NAMALWA (cell line): ENCODE measurements at places on chromosomes 6 and 20.

DNA sequence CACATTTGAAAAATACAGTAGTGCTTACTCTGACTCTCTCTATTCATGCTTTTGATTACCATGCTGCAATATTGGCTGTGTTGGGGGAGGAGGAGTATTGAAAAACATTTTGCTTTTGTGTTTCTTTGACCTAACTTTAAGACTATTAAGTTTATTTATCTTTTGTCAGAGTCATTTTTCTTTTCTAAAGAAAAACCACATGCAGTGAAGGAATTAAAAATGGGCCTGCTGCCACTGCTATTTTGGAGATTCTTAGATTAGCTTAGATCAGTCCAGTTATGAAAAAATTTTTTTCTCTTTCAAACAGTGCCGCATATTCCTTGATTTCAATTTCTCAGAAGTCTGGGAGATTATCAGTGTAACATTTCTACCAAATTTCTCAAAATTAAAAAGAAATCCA lies 36.1 kb downstream of the BCKDHB start:
- DNase-seq = no peak

GRCh38 chr6:79413562-79414002 lies 123.6 kb downstream of the LCA5 start:
- DNase-seq = no peak

DNA sequence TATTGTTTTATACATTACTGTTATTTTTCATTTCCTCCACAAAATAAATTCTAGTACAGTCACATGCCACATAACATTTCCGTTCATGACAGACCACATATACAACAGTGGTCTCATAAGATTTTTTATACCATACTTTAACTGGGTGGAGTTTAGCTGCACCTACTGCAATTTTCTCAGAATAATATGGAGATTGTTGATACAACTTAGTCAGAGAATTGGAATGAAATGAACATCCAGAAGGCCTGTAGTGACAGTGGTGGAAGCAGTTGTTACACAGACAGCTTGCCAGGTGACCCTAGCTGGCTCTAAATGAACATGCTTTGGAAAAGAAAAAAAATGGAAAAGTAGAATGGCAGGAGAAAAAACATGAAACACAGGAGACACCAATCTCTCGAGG lies 183.2 kb upstream of the TCF21 start:
- no peak for DNase-seq

- DNase-seq = peak; percentile 44
These were observed 74.6 kb downstream of the SAMD3 start for GRCh38 chr6:130148181-130148580.

- peak; percentile 72 for DNase-seq
These were observed 59.8 kb downstream of the IGF2R start for GRCh38 chr6:160028487-160029275.

DNA sequence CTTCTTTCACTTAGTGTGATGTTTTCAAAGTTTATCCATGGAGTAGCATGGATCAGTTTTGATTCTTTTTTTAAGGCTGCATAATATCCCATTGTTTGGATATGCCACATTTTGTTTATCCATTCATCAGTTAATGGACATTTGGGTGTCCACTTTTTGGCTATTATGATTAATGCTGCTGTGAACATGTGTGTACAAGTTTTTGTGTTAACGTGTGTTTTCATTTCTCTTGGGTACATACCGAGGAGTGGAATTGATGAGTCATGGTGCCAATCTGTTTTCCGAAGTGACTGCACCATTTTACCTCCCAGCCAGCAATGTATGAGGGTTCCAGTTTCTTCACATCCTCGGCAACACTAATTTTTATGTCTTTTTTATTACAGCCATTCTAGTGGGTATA lies 78.4 kb upstream of the CCDC28A start:
- DNase-seq = no peak

GRCh38 chr6:71544906-71545305 lies 256.3 kb downstream of the OGFRL1 start:
- no peak for DNase-seq

GRCh38 chr6:23003671-23004467 lies 434.5 kb downstream of the HDGFL1 start:
- no peak for DNase-seq

DNA sequence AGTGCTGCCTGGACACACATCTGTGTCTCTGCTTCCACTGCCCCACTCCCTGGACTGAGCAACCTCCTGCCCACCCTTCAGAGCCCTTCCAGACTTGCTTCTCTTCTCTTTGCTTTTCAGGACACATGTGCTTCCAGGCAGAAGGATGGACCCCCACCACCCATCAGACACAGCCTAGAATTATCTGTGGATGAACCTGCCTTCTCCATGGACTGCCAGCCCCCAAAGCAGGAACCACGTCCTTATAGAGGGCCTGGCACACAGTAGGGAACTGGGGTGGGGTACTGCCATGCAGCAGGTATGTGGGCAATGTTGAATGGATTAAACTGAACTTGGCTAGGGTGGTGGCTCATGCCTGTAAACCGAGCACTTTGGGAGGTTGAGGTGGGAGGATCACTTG lies 3.6 kb downstream of the KIAA1755 start:
- DNase-seq = no peak

GRCh38 chr20:59992526-59993084 lies 34.4 kb downstream of the CDH26 start:
- DNase-seq = peak; percentile 3

GRCh38 chr20:32069711-32070110 lies 17.7 kb downstream of the HCK start:
- no peak for DNase-seq

DNA sequence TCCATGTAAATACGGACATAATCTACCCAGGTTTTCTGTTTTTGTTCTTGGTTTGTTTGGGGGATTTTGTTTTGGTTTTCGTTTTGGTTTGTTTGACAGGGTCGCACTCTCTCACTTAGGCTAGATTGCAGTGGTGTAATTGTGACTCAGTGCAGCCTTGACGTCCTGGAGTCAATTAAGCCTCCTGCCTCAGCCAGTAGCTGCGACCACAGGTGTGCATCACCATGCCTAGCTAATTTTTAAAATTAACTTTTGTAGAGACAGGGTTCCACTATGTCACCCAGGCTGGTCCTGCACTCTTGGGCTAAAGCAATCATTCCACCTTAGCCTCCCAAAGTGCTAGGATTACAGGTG lies 37.8 kb upstream of the EYA4 start:
- no peak for DNase-seq

GRCh38 chr6:20279608-20280287 lies 67.5 kb upstream of the MBOAT1 start:
- DNase-seq = no peak

DNA sequence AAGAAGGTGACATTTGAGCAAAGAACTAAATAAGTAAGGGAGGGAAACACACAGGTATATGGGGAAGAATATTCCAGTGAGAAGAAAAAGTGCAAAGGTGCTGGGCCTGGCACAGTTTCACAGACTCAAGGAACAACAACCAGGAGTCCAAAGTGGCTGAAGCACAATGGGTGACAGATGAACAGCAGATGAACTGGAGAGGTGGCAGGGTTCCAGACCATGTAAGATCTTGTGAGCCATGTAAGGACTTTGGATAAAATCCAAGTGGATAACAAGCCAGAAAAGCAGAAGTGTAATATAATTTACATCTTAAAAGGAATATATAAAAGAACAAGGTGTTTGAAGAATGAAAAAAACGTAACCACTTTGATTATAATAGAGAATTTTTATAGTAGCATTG lies 87.9 kb downstream of the MMS22L start:
- DNase-seq = no peak

DNA sequence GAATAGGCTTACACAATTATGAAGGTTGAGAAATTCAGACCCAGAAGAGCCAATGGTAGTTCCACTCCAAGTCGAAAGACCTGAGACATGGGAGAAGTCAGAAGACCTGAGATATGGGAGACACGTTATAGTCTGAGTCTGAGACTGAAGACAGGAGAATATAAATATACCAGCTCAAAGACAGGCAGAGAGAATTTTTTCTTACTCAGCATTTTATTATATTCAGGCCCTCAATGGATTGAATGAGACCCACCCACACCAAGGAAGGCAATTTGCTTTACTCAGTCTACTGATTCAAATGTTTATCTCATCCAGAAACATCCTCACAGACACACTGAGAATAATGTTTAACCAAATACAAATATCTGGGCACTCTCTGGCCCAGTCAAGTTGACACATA lies 693.5 kb downstream of the HDGFL1 start:
- no peak for DNase-seq

GRCh38 chr6:16476861-16477260 lies 238.5 kb downstream of the GMPR start:
- peak; percentile 37 for DNase-seq

- DNase-seq = no peak
These were observed 10.5 kb upstream of the SRXN1 start for GRCh38 chr20:663315-664090.

GRCh38 chr6:89657445-89658158 lies 19.1 kb upstream of the LYRM2 start:
- DNase-seq = no peak

- no peak for DNase-seq
These were observed 81.5 kb downstream of the EDN1 start for GRCh38 chr6:12371641-12372146.

DNA sequence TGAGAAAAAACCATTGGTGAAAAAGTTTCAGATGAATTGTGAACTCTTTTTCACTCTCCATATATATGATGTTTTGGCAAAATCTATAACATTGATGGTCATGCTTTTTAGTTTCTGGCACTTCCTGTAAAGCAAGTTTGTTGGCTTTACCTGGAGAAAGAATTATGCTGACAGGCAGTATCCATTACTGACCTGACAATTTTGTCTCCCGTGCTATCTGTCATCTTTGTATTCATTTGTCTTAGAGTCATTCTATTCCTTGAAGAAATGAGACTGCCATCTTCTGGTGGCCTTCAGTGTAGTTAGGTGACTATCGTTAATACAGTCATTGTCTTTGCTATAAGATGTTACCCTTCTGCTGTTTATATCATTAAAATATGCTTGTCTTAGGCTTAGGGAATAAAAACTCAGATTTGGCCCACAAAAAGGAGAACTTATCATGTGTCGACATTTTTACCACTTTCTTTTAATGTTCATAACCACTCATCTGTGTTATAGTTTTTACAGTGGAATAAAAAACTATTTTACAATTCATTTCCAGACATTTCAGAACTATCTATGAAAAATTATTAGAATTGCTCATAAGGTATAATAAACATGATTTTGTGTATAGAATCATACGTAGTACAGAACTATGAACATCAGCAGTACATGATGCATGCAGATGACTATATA lies 707.0 kb downstream of the EPM2A start:
- DNase-seq = peak; percentile 60

- DNase-seq = peak; percentile 52
These were observed 5.4 kb upstream of the TCF15 start for GRCh38 chr20:615514-615913.

GRCh38 chr6:158911746-158912480 lies 88.1 kb downstream of the RSPH3 start:
- DNase-seq = no peak

DNA sequence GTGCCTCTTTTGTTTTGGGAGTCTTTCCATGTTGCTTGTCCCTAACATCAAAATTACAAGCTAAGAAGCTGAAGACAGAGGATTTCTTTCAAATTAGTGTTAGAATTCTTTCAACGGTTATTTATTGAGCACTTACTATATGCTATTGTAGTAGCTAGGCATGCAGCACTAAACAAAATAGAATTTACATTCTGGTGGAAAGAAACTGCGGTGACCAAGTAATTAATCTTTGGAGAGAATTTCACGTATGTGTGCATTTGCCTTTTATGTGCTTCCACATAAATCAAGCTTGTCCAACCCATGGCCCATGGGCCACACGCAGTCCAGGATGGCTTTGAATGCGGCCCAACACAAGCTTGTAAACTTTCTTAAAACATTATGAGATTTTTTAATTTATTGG lies 33.0 kb upstream of the DUSP22 start:
- DNase-seq = no peak

DNA sequence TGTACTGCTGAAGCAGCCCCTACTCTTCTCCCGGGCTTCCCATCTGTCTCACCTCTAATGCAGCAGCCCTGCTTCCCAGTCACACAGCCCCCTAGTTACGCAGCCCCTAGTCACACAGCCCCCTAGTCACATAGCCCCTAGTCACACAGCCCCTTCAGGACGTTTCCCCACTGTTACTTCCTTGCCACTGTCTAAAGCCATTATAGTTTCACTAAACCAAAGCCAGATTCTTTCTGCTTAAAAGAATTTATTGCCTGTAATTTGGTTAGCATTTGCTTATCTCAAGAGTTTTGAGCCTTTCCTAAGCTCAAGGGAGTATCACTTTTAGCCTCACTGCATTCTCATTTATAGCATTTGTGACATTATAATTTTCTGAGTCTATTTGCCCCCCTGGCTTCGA lies 127.9 kb downstream of the LMBRD1 start:
- DNase-seq = no peak

DNA sequence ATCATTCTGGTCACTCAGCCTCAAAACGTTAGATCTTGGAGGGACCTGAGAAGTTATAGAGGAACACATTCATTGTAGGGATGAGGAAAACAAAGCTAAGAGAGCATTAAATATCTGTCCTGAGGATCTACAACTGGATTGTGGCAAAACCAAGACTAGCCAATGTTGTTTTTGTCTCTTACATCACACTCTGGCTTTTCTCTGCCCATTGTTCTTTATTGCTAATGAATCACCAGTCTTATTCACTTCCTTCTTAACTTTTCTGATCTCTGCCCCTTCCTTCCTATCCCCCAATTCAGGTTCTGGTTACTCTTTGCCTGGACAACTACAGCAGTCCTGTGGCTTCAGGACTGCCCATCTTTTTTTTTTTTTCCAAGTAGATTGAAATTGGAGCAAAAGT lies 57.0 kb upstream of the PREP start:
- no peak for DNase-seq

- no peak for DNase-seq
These were observed 10.3 kb upstream of the CAPN11 start for GRCh38 chr6:44148306-44148705.

DNA sequence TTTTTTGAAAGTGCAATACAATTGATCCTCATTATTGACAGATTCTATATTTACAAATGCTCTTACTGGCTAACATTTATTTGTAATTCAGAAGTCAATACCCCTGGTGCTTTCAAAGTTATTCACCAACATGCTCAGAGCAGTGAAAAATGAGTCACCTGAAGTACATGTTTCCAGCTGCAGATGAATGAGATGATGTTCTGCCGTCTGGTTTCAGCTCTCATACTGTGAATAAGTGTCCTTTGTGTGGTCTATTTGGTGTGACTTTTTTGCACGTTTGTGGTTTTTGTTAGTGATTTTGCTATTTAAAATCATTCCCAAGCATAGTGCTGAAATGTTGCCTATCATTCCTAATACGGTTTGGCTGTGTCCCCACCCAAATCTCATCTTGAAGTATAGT lies 22.3 kb upstream of the EYA4 start:
- DNase-seq = no peak

GRCh38 chr6:140043357-140043756 lies 668.9 kb upstream of the CITED2 start:
- no peak for DNase-seq

GRCh38 chr20:53202777-53203176 lies 230.6 kb downstream of the TSHZ2 start:
- DNase-seq = no peak

- no peak for DNase-seq
These were observed 46.7 kb downstream of the KCNK5 start for GRCh38 chr6:39182604-39183003.
